ENCODE measurements at places on chromosomes 2 and 18. TPM values are rescaled to one million over a fixed set of nuclear protein-coding genes. Genes with fewer than 3 reads are reported as not detected.

DNA sequence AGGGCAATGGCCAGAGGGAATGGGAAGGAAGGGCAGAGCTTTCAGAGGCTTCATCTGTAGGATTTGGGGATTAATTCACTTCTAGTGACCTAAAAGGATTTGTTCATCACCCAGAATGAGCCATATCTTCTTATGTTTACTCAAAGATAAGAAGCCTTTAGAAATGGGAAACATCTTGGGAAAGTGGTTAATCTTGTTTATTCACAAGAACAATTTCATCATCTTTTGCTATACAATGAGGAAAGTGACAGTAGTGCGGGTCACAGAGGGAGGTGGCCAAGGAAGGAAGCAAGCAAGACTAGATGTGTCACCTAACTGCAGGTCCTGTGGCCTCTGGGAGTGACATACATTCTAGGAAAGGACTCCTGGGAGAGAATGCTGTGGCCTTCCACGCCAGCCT, 140.4 kb upstream of the ALPP start:
- DNase-seq, result no peak

GRCh38 chr2:56522605-56523089, 338.9 kb downstream of the CCDC85A start:
- DNase-seq, result peak; percentile 64

GRCh38 chr18:46621871-46622270, 35.1 kb downstream of the LOXHD1 start:
- DNase-seq, result no peak

DNA sequence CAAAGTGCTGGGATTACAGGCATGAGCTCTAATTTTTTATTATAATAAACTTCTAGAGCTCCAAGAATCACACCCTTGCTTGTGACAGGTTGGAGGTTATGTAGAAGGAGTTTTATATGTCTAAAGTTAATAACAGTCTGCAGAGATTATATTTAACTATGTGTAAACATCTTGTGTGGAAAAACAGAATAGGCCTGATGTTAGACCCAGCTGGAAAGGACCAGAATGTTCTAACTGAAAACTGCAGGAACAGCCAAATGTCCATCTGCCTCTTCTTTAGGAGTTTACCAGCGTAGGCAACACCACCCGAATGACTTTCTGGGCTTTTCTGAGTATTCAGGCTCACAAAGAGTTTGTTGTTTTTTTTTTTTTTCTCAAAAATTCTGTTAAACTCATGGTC, 67.1 kb upstream of the CDCA7 start:
- DNase-seq, result no peak

DNA sequence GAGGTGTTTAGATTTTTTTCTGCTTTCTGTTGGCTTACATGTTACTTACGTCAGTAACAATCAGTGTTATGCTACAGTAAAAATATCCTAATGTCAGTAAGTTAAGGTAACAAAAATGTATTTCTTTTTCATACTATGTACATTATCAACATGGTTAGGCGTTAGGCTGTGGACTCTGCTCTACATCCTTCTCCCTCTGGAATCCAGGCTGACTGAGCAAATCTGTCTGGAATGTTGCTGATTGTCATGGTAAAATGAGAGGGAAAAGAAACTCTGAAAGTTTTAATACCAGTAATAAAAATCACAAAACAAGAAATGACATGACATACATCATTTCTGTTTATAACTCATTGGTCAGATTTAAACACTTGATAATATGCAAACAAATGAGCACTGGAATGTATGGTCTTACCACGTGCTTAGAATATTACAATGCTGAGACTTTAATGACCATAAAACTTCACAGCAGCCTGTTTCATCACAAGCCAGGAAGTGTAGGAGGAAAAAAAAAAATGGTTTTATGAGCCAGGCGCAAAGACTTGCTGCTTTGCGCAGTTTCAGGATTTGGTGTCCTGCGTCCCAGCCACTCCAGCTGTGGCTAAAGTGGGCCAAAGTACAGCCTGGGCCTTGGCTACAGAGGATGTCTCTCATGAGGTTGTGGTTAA, 252.4 kb downstream of the FSIP2 start:
- DNase-seq, result peak; percentile 6

GRCh38 chr2:191020742-191021381, 6.9 kb upstream of the STAT1 start:
- peak; percentile 60 for DNase-seq

DNA sequence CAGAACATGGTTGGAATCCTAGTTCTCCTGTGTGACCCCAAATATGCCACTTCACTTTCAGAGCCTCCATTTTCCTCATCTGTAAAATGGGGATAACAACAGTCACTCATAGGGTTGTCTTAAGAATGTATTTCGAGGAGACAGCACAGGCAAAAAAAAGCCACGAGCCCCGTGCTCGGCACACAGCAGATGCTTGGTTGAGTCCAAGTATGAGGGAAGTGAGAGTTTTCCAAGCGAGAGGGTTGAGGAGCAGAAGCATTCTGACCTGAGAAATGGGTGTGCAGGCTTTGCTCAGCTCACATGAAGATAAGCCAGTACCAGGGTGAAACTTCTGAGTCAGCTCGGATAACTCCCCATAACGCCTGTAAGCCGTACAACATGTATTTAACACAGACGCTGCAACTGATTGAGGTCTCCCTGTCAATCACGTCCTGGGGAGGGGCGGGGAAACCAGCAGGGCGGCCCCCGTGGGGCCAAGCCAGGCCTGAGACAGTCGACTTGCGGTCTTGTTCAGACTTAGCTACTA, 23.0 kb upstream of the ODC1 start:
- DNase-seq, result peak; percentile 17

- DNase-seq, result no peak
Measured at GRCh38 chr2:98893911-98894321, 42.1 kb downstream of the CRACDL start.

DNA sequence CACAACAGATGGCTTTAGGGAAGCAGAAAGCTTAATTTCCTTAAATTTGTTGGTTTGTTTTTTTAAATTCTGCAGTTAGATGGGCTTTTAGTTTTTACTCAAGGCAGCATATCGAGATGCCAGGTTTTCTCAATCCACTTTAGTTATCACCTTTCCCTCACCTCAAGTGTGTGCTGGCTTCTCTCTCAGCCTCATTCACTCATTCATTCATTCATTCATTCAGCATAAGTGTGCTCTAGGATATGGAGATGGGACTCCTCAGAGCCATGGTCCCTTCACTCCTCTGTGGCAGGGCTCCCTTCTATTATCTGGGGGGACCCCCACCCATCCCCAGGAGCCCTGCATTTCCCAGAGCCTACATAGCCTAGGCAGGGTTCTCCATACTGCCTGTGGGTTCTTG, 19.0 kb downstream of the VIL1 start:
- DNase-seq, result no peak

DNA sequence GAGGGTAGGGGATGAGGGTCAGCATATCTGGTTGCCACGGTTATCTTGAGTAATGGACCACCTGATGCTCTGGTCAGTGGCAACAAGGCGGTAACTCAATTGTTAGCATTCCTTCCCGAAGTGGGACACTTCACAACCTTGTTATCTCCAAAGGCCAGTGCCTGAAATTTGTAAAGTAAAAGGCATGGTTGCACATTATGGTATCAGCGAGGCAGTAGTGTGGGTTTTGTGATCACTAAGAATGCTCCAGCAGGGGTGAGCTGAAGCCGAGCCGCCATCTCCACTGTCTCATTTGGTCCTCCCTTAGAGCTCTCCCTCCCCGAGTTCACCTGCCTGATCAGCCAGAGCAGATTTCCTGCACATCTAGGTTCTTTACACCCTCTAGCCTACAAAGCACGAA, 50.5 kb upstream of the LGALSL start:
- DNase-seq, result no peak

GRCh38 chr2:38127277-38127676, 51.3 kb upstream of the CYP1B1 start:
- no peak for DNase-seq

- no peak for DNase-seq
Measured at GRCh38 chr2:85648619-85649018, 19.4 kb downstream of the SFTPB start.

DNA sequence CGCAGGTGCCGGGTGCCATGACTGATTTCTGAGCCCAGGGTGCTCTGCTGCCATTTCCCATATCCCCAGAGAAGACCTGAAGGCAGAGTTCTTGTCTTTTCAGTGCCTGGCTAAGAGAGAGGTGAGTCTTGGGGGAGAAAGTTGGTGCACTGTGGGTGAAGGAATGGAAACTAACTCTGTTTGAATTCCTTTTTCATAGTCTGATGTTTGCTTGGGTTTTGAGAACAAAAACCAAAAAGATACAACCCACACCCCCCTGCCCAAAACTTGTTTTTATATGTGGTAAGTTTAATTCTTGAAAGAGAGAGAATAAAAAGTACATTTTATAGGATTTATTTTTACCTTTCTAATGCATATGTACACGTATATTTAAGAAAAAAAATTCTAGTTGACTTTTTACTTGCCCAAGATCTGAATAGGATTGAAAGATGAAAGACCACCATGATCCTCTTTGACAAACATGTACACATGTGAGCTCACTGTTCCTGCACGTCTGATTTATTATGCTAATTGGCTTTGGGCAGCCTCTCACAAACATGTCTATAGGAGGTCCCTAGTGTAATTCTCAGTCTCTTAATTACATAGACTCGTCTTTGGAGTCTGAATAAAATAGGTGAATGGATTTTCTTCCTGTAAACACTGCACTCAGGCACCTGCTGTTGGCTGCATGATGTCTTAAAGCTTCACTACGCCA, 46.3 kb downstream of the ARL4C start:
- no peak for DNase-seq

- no peak for DNase-seq
Measured at GRCh38 chr2:98972582-98973167, 36.6 kb upstream of the CRACDL start.

DNA sequence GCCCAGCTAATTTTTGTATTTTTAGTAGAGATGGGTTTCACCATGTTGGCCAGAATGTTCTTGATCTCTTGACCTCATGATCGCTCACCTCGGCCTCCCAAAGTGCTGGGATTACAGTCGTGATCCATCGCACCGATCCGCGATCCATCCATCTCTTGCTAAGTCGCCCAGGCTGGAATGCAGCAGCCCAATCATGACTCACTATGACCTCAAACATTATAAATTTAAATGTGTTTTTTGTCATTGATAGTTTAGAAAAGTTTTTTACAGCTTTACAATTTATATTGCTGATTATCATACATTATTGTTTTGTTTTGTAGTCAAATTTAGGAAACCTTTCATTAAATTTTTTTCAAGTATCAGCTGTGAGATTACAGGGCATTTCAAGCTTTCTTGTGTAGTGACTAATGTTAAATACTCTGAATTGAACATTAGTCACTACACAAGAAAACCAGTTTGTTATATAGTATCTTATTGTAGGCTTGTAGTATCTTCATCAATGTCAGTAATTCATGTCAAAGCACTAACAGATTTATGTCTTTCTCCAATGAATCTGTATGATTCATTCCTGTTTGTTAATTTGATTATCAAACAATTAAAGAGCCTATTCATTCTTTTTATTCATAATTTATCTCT, 37.5 kb downstream of the NR4A2 start:
- DNase-seq, result no peak

DNA sequence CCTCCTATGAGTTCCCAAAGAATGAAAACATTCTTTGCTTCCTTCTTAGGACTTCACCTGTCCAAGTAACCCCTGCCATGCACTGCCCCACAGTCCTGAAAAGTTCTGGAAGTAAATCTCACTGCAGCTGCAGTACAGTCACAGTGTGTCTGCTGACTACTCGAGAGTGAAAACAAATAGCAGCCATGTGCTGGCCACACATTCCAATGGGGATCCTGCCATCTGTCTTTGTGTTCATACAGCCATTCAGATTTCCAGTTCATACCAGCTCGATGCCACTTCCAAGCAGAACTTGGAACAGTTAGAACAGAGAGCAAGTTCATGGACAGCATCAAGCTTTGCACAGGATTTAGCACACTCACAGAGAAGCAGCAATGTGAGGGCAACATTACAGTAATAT, 629.9 kb upstream of the ACVR2A start:
- no peak for DNase-seq

- DNase-seq, result no peak
Measured at GRCh38 chr2:148603562-148603920, 41.0 kb upstream of the EPC2 start.

DNA sequence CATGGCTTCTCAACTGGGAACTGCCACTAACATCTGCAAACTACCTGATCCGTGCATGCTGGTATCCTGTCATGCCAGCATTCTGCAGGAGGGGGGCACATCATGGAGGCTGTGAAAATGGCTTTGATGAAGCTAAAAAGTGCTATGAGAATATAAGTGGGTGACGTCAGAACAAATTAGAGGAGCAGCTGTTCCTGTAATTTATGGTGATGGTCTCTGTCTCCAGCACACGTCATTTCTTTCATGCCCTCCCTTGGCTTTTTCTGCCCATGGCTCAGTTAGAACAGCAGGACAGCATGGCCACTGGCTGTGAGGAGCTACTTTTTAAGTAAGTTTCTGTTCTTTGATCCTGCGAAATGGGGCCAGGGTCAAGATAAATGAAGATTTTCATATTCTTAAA, 466.3 kb downstream of the THSD7B start:
- DNase-seq, result no peak

DNA sequence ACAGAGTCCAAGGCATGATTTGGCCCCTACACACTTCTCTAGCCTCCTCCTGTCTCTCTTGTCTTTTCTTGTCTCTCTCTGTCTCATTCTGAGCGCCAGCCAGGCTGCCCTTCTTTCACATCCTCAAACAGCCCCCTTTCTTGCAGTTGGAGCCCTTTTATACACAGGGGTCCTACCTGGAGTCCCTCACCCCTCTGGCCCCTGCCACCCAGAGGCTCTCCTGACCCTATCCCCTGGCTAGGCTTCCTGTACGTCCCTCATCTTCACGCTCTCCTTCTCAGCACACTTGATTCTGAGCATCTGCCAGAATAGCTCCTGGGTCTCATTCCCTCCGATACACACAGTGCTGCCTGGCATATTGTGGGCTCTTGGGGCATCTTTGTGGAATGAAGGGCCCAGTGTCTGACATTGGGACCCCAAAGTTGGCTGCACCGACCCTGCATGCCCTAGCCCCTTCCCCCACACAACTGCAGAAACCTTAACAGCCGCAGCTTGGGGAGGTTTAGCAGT, 261.9 kb downstream of the DYSF start:
- DNase-seq, result no peak

DNA sequence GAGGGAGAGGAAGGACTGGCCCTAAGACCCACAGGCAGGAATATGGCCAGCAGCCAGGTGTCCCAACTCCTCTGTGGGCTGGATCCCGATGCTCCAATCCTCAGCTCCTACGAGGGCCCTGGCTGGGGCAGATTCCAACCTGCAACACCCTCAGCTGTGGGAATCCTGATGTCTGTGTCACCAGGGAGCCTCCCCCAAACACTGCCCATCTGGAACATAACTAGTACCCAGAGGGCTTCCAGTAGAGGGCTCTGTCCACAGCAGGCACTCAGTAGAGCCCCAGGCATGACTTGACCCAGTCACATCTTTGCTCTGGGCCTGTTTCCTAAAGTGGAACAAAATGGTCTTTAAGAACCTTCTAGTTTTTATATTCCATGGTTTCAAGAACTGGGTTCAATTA, 20.6 kb upstream of the LOXHD1 start:
- peak; percentile 10 for DNase-seq

Gene REG3A
- not detected for total RNA-seq

Gene IL18R1
- total RNA-seq, result 4.6 TPM

Gene FIGN
- 0.57 TPM for total RNA-seq

Gene TIA1
- total RNA-seq, result 67.4 TPM

Gene GPR55
- total RNA-seq, result not detected

Gene BMP10
- total RNA-seq, result not detected

Gene PCBP1
- total RNA-seq, result 22.1 TPM

Gene GREB1L
- total RNA-seq, result 5.7 TPM

Gene PSMA8
- not detected for total RNA-seq

Measured in Daoy (cell line).